ENCODE measurements at places on chromosomes 2 and 18.

DNA sequence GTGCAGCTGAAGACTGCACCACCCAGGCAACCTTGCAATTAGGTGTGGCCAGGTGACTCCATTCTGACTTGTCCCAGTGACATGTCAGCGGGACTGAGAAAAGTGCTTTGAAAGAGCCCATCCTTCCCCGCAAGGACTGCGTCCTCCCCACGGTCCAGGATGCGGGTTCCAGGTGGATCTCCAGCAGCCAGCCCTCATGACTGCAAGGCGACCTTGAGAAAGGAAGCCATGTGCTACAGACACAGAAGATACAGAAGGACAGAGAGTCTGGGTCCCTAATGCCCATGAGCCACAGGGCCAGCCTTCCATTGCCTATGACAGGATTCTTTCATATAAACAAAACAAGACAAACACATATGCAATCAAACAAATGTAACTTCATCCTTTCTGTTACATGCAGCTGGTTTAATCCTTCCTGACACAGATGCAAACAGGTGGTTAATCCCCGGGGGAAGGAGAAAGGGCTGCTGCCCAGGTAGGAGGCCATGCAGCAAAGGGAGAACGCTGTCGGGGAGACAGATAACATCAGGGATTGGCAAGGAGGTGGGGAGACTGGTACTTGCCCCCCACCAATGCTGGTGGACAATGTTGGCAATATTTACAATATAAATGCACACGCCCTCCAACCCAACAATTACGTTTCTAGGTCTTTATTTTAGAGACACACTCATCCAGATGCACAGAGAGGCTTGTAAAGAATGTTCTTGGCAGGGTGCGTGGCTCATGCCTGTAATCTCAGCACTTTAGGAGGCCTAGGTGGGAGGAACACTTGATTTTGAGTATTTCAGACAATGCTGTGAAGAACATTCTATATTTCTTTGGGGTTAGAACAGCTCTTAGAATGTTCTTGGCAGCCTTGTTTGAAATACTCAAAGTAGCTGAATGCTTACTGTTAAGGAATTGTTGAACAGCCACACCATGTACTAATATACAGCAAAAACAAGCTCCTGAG lies 64.8 kb downstream of the NCAPH start:
- DNase-seq: no peak

GRCh38 chr2:62787386-62787785 lies 81.9 kb downstream of the EHBP1 start:
- peak; percentile 67 for DNase-seq

DNA sequence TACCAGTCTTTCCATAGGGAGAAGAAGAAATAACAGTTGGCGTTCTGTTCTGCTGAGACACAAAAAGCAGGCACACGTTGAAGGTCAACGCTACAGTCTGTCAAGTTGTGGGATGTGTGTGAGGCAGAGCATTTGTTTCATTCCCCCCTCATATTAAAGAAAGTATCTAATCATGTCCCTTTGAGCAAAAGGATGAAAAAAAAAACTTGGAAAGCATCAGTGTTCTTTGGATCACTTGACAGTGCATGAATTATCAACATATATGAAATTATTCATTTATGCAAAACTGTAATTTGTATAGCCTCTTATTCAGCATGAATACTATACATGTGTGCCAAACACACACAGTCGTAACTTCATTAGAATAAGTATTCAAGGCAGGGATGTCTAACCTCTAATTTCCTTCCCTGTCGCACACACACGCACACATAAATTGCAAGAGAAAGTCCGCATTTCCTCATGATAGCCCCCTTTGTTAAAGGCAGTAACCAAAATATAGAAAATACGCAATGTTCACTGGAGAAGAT lies 228.6 kb downstream of the RND3 start:
- no peak for DNase-seq

DNA sequence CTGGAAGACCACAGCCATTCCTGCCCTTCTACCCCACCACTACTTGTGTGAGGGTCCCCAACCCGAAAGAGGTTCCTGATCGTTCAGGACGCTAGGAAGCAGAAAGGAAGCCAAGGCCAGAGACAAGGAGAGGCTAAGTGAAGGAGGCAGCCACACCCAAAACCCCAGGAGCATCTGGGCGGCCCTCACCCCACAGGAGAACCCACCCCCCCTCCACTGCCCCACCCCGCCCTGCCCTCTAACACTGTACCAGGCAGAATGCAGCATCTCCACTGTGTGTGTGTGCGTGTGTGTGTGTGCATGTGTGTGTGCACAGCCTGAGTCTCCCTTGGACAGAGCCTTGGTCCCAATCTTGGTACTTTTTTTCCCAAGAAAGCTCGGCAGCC lies 207.5 kb upstream of the HAAO start:
- DNase-seq: no peak

DNA sequence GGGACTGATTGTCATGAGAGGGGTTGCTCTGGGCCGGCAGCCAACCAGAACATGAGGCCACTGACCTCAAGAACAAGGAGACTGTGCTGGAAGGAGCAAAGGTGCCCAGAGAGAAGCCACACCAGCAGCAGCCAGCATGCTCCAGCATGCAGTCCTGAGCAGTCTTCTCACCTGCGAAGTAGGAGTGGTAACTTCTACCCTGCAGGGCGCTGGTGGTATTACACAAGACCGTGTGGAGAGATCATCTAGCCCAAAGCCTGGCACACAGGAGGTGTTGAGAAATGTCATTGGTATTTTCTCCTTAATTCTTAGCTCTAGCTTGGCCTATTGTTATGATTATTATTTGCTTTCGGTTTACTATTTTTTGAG lies 132.7 kb downstream of the TSN start:
- DNase-seq: no peak

- DNase-seq: no peak
Measured at GRCh38 chr2:170925923-170926322, 3.1 kb upstream of the GORASP2 start.

Data from hematopoietic multipotent progenitor cell (in vitro differentiated cells).